WERI-Rb-1 (cell line): ENCODE measurements at places on chromosomes 16 and 17.

DNA sequence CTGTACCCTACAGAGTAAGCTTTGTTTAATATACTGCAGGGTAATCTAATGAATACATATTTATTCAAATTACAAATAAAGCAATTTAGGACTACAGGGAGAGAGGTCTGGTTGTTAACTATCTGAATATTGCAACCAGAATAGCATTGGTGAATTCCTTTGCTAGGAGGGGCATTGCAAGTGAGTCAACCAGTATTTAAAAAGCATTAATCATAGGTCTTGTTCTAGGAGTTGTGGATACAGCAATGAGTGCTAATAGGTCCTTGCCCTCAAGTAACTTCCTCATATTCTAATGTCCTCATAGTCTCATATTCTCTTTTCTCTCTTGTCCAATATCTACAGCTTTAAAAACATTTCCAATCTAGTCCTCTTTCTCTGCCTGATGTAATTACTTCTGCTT, 531.4 kb downstream of the CDH11 start:
- DNase-seq: no peak

GRCh38 chr16:19690196-19690595, 27.8 kb downstream of the KNOP1 start:
- no peak for DNase-seq

DNA sequence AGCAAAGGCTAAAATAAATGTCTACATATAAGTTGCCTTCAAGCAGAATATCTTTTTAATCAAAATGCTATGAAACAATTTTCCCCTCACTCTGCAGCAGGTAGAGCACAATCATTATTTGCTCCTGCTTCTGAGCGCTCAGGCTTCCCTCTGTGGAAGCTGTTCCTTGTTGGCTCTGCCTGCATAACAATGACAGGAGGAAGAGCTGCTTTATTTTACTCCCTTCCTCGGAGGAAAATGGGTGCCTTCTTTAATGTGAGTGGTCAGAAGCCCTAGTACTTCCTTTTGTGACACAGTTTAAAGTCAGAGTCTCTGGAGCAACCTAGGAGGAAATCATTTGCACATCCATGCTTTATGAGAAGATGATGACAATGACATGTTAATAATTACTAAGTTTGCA, 492.1 kb downstream of the CDH8 start:
- no peak for DNase-seq

GRCh38 chr17:56629531-56630075, 36.1 kb downstream of the NOG start:
- DNase-seq: peak; percentile 45

DNA sequence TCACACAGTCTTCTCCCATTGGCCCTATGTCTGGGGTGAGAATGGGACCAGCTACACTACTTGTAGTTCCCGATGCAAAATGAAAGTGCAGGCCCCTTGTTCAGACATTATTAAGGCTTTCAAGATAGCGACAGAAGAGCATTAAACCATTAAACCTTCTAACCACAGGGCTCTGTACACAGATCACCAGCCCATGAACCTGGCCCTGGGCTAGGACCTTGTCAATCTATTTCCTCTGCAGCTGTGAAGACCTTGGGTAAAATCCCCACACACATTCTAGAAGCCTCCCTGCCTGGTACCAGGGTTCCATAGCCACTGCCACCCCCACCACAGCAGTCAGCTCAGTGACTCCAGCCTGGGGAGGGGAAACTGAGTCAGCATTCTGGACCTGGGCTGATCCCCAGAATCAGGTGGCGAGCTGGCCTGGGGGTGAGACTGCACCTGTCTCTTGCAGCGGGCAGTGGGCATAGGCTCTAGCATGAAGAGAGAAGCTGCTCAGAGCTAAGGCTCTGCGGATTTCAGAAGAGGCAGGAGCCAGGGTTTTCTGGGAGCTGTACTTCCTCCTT, 119.7 kb upstream of the LHX1 start:
- DNase-seq: no peak

DNA sequence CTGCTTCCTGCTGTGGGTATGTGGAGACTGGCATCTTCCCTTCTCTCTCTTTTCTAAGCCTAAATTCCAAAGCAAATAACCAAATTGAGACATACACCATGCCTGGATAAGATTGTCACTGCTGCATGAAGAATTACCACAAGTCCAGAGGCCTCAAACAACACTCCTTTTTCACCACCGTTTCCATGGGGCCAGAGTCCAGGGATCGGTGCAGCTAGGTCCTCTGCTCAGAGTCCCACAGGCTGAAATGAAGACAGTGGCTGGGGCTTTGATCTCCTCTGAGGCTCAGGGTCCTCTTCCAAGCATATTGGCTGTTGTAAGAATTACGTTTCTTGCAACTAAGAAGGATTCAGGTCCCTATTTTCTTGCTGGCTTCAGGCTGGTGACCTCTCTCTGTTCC, 130.4 kb downstream of the SLC39A11 start:
- DNase-seq: no peak

GRCh38 chr17:63635787-63636186, 13.6 kb downstream of the MAP3K3 start:
- no peak for DNase-seq

DNA sequence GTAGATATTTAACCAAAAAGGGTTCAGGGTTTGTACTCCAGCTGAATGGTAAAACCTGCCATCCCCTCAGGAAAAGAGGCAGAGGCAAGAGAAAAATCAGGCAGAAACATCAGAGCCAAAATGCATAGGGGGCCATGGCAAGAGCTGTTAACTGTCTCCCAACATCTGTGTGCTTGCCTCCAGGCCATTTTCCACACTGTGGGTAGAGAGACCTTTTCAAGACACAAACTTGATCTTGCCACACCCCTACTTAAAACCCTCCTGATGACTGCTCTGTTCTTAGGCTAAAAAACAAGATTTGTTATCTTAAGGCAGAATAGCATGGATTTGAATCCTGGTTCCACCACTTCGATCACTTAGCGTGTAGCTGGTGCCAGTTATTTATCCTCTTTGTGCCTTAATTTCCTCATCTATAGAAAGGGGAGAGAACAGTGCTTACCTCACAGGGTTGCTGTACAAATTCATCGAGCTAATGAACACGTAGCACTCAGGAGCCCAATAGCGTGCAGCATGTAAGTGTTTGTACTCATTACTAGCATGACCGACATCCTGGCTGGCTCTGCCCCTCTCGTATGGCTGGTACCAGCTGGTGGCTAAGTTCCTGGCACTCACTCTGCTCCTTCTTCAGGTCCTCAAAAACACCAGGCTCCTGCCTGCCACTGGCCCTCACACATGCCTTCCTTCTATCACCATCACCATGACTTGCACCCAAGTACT, 25.8 kb downstream of the STAT3 start:
- no peak for DNase-seq

DNA sequence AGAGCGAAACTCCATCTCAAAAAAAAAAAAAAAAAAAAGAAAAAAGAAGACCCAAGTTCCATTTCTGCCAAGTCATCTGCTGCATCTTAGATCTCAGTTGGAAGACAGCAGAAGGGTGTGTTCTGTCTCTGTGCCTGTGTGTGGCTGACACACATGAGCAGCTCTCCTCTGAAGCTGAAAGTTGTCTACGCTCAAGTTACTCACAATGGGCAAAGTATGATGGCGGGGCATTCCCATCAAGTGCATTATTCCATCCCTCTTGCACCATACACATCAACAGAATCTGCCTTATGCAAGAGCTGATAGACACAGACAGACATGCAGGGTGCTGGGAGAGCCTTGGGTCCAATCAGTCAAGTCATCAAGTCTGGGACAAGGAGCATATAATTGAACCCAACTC, 402.2 kb downstream of the XYLT1 start:
- no peak for DNase-seq

DNA sequence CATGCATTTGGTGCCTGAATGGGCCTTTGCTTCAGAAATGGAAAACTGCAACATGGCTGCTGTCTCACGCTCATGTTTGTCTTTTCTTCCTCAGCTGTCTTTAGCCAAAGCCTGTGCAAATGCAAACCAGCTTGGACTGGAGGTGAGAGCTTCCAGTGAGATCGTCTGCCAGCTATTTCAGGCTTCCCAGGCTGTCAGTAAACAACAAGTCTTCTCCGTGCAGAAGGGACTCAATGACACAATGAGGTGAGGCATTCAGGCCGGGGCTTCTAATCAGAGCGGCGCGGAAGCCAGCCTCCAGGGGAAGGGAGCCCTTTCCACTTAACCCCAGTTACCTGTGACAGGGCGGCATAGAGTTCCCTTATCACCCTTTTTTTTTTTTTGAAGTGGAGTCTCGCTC, 14.3 kb downstream of the CCNF start:
- DNase-seq: no peak

DNA sequence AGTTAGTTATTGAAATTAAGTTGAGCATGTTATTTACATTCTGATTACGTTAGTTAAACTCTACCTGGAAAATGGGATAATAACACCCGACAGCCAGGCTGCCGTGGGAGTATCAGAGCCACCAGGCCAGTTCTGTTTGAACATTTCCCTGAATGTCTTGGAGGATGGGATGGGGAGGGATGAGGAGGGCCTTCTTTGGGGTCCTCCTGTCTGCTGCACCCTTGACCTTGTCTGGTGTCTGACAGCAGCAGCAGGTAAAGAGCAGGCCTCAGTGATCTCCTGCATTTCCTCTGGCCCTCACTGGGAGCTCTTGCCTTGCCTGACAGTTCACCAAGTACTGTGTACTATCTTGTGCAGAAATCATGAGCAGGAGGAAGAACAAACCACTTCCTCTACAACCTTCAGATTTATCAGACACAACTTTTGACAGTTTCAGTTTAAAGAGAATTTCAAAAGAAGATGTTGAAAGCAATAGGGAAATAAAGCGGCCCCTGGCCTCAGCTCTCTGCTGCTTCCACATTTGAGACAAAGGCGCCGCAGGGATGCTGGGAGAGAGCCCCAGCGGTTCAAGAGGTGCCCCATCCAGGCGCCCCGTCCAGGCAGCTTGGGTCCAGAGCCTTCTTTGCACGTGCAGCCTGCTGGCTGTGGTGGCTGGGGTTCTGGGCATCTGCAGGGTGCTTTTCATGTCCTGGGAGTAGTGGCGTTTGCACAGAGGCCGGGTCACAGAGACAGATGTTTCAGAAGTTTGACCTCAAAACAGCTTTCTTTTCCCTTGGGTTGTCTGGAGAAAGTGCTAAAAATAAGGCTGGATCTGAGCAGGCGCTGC, 25.3 kb downstream of the CMIP start:
- no peak for DNase-seq

GRCh38 chr16:15571557-15571956, 71.4 kb downstream of the MARF1 start:
- DNase-seq: peak; percentile 37

DNA sequence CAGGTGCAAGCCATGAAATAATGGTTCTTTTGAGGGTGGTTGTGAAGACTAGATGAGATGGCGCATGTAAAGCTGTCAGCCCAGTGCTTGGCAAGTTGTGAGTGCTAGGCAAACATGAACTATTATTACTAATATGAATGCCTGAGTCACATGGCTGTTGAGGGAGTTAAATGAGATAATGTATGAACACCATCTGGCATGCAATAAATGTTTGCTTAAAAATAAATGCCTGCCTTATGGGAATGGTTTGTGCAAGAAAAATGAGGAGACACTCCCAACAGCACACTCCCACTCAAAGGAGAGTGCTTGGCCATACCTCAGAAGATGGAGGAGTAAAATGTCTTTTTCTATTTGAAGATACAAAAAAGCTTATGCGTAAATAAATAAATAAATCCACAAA, 3.6 kb downstream of the MAPK3 start:
- DNase-seq: no peak

- peak; percentile 95 for DNase-seq
These were observed 22.2 kb downstream of the SEC14L1 start for GRCh38 chr17:77163001-77163400.

GRCh38 chr17:51463353-51463752, 203.0 kb downstream of the UTP18 start:
- DNase-seq: no peak

- DNase-seq: no peak
These were observed 44.8 kb downstream of the ADCY7 start for GRCh38 chr16:50311134-50311528.

- no peak for DNase-seq
These were observed 23.3 kb downstream of the MEAK7 start for GRCh38 chr16:84481051-84481735.

GRCh38 chr16:70604407-70605282, 41.7 kb upstream of the IL34 start:
- DNase-seq: no peak

DNA sequence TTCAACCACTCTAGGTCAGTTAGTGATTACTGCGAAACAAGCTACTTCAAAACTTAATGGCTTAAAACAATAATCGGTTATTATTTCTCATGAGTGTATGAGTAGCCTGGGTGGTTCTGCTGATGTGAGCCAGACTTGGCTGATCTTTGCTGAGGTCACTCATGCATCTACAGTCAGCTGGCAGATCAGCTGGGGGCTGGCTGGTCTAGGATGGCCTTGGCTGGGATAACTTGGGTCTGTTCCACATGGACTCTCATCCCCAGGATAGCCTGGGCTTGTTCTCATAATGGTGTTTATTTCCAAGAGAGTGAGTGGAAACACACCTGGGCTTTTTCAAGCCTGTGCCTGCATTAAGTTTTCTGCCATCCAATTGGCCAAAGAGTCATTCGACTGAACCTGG, 13.0 kb downstream of the CCDC182 start:
- no peak for DNase-seq

GRCh38 chr17:76558198-76559095, 18.6 kb downstream of the PRCD start:
- DNase-seq: no peak
